ENCODE measurements at places on chromosomes 16 and 17.

GRCh38 chr17:81660441-81660840, 4.1 kb upstream of the PDE6G start:
- no peak for DNase-seq

- DNase-seq, result no peak
Measured at GRCh38 chr17:17467016-17467415, 9.8 kb upstream of the MED9 start.

GRCh38 chr17:30160419-30161172, 44.0 kb downstream of the NSRP1 start:
- DNase-seq, result no peak

DNA sequence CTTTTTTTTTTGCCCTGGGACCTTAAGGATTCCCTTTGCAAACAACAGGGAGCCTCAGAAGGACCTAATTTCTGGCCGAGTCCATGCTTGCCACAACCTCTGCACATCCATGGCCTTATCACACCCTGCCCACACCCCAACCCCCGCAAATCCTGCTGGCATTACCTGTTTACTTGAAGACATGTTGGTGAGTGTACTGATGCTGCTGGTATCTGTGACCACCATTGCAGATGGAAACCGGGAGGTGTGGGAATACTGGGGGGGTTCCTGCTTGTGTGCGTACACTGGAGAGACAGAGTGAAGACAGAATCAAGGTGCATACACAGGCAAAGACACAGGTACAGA, 46.0 kb downstream of the HNF1B start:
- no peak for DNase-seq

- DNase-seq, result no peak
Measured at GRCh38 chr16:57797526-57798266, 4.6 kb downstream of the KIFC3 start.

DNA sequence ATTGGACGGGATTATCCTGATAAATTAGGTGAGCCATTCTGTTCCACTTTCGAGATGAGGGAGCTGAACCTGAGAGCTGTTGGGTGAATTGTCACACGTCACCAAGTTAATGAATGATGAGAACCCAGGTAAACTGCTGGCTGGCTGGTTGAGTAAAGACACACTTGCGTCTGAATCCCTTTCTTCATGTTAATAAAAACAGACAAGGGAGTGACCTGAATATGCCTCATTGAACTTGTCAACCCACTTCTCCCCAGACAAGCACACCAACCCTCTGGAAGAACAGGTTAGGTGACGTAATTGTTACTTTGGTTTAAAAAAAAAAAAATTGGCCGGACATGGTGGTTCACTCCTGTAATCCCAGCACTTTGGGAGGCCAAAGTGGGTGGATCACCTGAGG, 400.9 kb upstream of the CDH5 start:
- no peak for DNase-seq

GRCh38 chr17:29909236-29910003, 20.6 kb downstream of the SSH2 start:
- no peak for DNase-seq

GRCh38 chr17:66750116-66750515, 84.8 kb upstream of the CACNG5 start:
- DNase-seq, result no peak

- DNase-seq, result no peak
Measured at GRCh38 chr17:30212750-30213149, 22.7 kb downstream of the SLC6A4 start.

DNA sequence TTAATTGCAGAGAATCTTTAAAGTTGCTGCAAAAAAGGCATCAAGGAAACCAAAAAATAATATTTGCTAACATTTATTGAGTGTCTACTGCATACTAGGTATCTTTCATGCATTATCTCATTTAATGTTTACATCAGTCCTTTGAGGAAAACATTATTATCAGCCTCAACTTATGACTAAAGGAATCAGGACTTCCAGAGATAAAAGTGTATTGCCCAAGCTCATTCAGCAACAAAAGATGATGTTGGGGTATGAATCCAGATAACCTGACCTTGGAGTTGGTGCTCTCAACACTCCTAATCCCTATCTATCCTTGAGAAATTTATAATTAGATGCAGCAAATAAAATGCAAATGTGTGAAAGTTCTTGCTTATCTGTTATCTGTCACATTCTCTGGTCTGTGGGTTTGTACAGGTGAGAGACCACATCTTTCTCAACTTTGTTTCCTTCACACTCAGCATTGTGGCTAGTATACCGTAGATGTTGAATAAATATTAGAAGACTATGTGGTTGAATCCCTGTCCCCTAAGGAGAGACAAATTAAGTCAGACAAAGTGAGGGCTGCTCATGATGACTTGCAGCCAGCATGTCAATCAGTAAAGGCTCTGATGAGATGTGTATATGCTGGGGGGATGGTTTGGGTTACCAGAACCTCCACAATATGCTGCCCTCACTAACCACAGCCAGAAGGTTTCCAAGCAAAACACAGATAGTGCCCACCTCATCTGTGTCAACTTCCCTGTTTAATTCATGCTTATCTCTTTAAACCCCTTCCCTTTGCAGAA, 82.6 kb downstream of the NOG start:
- DNase-seq, result no peak

GRCh38 chr16:87057951-87058560, 259.1 kb downstream of the C16orf95 start:
- DNase-seq, result no peak

Data from activated naive CD4-positive, alpha-beta T cell (primary cell).